ENCODE measurements at places on chromosomes 6 and 20.
A peak's percentile ranks its signal among the peaks of the same experiment; 100 is the strongest.

GRCh38 chr6:88422831-88423230 lies 256.7 kb upstream of the CNR1 start:
- peak; percentile 9 for DNase-seq

DNA sequence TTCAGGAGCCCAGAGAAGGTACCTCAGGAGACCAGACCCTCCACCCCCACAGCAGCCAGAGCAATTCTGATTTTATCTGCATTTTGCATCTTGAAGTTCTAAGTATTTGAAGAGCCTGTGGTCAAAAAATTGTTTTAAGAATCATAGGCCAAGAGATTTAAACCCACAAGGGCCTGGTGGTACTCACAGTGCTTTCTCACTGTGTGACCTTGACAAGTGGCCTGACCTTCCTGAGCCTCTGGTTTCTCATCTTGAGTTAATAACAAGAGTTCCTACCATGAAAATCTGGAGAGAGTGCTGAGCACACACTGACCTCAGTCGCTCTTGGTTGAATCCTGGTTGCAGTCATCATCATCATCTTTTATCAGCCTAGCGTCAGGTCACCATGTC lies 45.4 kb upstream of the ID1 start:
- peak; percentile 77 for DNase-seq

DNA sequence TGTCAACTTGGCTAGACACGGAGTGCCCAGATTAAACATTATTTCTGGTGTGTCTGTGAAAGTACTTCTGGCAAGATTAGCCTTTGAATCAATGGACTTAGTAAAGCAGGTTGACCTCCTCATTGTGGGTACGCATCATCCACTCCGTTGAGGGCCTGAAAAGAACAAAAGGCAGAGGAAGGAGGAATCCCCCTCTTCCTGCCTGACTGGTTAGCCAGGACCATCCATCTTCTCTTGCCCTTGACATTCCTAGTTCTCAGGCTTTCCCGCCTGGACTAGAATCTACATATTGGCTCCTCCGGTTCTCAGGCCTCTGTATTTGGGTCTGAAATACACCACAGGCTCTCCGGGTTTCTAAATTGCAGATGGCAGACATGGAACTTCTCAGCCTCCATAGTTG lies 74.0 kb upstream of the POPDC3 start:
- no peak for DNase-seq

- peak; percentile 45 for DNase-seq
Measured at GRCh38 chr6:71482742-71483141, 194.1 kb downstream of the OGFRL1 start.

- peak; percentile 55 for DNase-seq
Measured at GRCh38 chr20:54208548-54209176, 775 bp downstream of the PFDN4 start.

All from EH (cell line).